B cell (primary cell): ENCODE measurements at places on chromosomes 16 and 17.

DNA sequence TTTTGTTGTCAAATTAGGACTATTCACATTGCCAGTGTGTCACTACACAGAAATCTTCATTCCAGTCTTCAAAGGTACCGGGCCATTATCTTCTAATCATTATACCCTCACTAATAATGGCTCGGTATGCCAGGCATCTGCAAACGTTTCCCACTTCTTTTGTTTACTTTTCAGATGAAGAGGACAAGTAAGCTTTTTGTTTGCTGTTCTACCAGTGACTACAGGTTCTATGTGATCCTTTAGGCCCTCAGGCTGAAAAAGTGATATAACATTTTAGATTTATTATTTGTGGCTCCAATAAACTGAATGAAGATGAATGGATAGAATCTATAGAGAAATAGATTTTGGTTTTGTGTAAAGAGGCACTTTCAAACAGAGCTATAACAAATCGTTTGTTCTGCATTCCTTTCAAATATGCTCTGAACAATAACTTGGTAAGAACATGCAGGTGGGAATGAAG, 403 bp upstream of the KRTAP3-1 start:
- no peak for DNase-seq
- H3K36me3 ChIP-seq: no peaks in the 10 kb centered on the region
- no peak overlapping the region for H3K4me3 ChIP-seq
- no peak overlapping the region for H3K27ac ChIP-seq
- no peaks in the 10 kb centered on the region for H3K27me3 ChIP-seq

- H3K27me3 ChIP-seq: peaks cover 24% of the 10 kb centered on the region
- H3K4me1 ChIP-seq: peaks cover 28% of the 10 kb centered on the region
- H3K4me3 ChIP-seq: no peak overlapping the region
- no peak overlapping the region for H3K27ac ChIP-seq
- no peaks in the 10 kb centered on the region for H3K36me3 ChIP-seq
- DNase-seq: no peak
Measured at GRCh38 chr17:81340607-81341515, 45.8 kb upstream of the SLC38A10 start.

DNA sequence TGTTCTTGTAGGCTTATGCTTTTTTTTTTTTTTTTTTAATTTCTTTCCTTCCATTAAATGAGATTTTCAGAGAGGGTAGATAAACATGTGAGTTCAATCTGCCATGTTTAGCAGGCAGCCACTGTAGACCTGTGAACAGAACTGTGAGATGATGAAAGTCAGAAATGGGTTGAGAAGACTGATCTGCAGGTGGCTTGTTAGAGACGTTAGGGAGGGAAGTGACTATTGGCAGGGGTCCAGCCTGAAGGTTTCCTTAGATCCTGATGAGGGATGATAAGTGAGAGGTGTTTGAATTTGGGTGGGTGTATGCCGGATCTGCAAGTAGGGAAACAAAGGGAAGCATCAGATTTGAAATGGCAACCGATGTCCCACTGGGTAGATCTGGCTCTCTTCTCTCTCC, 157.8 kb downstream of the HS3ST3B1 start:
- no peak for DNase-seq
- H3K27ac ChIP-seq: no peak overlapping the region
- no peaks in the 10 kb centered on the region for H3K4me1 ChIP-seq
- H3K27me3 ChIP-seq: no peaks in the 10 kb centered on the region
- no peaks in the 10 kb centered on the region for H3K36me3 ChIP-seq

DNA sequence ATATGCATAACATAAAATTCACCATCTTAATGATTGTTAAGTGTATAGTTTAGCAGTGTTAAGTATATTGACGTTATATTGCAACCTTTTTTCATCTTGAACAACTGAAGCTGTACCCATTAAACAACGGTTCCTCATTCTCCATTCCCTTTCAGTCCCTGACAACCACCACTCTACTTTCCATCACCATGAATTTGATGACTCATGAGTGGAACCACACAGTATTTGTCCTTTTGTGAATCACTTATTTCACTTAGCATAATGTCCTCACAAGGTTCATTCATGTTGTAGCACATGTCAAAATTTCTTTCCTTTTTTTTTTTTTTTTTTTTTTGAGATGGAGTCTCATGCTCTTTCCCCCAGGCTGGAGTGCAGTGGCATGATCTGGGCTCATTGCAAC, 46.0 kb downstream of the HOXB1 start:
- DNase-seq: no peak
- no peaks in the 10 kb centered on the region for H3K36me3 ChIP-seq
- H3K4me1 ChIP-seq: peaks cover 11% of the 10 kb centered on the region
- H3K27ac ChIP-seq: no peak overlapping the region

DNA sequence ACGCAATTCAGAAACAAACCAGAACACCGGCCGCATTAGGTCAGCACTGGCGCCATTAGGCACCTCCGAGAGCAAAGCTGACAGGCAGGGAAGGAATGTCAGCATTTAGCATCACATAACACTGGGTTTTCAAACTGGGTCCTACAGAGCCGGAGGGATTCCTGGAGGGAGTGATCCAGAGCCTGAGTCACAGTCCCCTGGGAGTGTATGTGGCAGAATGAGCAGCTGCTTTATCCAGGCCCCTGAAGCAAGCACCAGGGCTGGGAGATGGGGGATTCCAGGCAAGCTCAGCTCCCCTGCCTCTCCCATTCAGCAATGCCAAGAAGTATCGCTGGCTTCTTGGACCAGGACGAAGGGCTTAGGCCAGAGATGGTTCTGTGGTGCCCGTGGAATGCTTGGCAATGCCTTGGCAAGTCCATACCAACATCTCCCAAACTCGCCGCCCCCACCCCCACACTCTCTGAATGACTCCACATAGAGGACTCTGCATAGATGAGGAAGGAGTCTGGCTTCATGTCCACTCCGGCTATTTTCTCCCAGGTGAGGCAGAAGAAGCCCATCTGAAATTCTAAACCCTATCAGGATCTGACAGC, 20.4 kb downstream of the GAS7 start:
- no peak overlapping the region for H3K27ac ChIP-seq
- DNase-seq: no peak
- H3K4me1 ChIP-seq: peaks cover 7% of the 10 kb centered on the region

DNA sequence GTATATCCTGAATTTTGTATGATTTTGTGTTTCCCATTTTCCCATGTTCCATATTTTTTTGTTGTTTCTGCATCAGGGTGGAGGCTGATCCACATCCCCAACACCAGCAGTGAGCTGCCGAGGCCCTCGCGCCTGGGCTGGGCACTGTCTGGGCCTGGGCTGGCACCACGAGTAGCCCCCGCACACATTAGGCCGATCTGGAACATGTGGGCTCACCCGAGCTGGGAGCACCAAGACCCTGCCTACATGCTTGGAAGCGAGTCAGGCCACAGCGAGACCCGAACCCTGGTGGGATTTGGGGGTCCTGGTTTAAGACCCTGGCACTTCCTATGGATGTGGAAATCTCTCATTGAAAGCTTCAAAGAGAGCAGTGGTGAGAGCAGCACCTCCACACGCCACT, 8.5 kb downstream of the KCTD5 start:
- no peak overlapping the region for H3K4me3 ChIP-seq
- peaks cover 2% of the 10 kb centered on the region for H3K36me3 ChIP-seq
- DNase-seq: no peak
- no peak overlapping the region for H3K27ac ChIP-seq
- H3K27me3 ChIP-seq: no peaks in the 10 kb centered on the region

GRCh38 chr16:24980077-24980793, 34.9 kb downstream of the ARHGAP17 start:
- H3K4me1 ChIP-seq: peaks cover 86% of the 10 kb centered on the region
- H3K36me3 ChIP-seq: peaks cover 35% of the 10 kb centered on the region

- no peaks in the 10 kb centered on the region for H3K27me3 ChIP-seq
- no peak overlapping the region for H3K4me3 ChIP-seq
- no peak overlapping the region for H3K27ac ChIP-seq
- no peak for DNase-seq
Measured at GRCh38 chr17:55811536-55811935, 60.7 kb downstream of the PCTP start.

DNA sequence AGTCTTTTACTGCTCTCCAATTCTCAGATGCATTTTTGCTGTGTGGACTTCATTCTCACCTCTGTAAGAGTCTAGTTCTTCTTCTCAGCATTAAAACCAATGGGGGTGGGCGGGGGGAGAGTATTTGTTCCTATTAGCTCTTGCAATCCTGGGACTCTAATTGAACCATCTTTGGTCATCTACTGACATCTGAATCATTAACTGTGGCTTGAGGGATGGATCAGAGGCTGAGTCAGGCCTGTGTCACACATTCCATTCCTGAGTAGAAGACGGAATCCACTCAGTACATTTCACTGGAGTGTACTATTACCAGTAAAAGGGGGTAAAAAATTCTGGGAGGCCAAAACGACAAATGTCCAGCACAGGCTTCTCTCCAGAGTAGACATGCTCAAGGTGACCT, 12.8 kb upstream of the ZNF23 start:
- no peaks in the 10 kb centered on the region for H3K4me1 ChIP-seq
- H3K4me3 ChIP-seq: no peak overlapping the region
- H3K36me3 ChIP-seq: peaks cover 33% of the 10 kb centered on the region
- no peaks in the 10 kb centered on the region for H3K27me3 ChIP-seq
- no peak for DNase-seq

DNA sequence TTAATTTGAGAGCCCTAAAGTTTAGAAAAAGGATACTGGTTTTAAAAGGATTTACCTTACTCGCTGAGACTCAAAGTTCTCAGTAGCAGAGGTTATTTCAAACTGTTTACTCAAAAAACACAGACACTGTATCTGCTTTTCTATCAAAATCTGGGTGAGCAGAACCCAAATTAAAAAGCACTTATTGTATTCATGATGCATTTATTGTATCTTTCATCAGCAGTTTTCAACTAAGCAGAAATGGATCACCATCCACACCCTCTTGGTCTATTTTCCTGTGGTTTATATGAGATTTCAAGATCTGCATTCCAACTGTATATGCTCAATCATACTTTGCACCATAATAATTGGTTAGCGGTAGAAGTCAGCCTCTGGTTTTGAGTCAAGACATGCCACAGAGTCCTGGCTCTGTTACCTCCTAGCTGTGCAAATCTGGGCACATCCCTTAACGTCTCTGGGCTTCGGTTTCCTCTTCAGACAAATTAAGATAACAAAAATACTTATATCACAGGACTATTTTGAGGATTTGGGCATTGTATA, 109.5 kb downstream of the ASIC2 start:
- H3K36me3 ChIP-seq: no peaks in the 10 kb centered on the region
- H3K4me1 ChIP-seq: no peaks in the 10 kb centered on the region
- peaks cover 11% of the 10 kb centered on the region for H3K27me3 ChIP-seq
- no peak overlapping the region for H3K27ac ChIP-seq
- H3K4me3 ChIP-seq: no peak overlapping the region

DNA sequence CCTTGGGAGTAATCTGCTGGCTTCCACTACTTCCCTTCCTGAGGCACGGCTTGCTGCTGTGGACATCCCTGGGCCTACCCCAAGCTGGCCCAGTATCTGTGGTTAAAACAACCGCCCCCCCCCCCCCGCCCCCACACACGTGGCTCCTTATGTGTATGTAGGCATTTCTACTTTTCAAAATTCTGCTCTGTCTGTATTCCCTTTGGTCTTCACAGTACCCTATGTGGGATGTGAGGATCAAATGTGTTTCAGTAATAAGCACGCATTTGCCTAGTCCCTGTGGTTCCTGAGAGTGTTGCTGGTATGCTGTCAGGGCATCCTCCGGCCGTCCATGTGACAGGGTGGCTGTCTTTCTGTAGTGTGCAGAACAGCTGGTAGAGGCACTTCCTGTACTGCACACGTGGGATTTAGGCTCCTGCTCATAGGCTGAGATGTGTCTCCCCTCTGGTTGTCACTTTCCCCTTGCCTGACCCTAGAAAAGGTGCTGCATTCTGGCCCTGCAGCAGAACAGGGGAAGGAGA, 2.2 kb downstream of the NT5M start:
- H3K4me1 ChIP-seq: peaks cover 40% of the 10 kb centered on the region
- H3K27me3 ChIP-seq: no peaks in the 10 kb centered on the region
- peak; percentile 71 for DNase-seq
- no peak overlapping the region for H3K4me3 ChIP-seq
- no peak overlapping the region for H3K27ac ChIP-seq

- H3K4me3 ChIP-seq: no peak overlapping the region
- no peaks in the 10 kb centered on the region for H3K4me1 ChIP-seq
- no peaks in the 10 kb centered on the region for H3K27me3 ChIP-seq
Measured at GRCh38 chr17:62778990-62779681, 29.0 kb downstream of the MARCHF10 start.

GRCh38 chr16:15597822-15598647, 44.9 kb downstream of the MARF1 start:
- H3K36me3 ChIP-seq: peaks cover 4% of the 10 kb centered on the region
- no peaks in the 10 kb centered on the region for H3K27me3 ChIP-seq
- DNase-seq: no peak
- H3K27ac ChIP-seq: no peak overlapping the region

GRCh38 chr17:10088444-10088843, 110.0 kb downstream of the GAS7 start:
- no peak overlapping the region for H3K4me3 ChIP-seq
- H3K4me1 ChIP-seq: peaks cover 23% of the 10 kb centered on the region
- no peak overlapping the region for H3K27ac ChIP-seq

DNA sequence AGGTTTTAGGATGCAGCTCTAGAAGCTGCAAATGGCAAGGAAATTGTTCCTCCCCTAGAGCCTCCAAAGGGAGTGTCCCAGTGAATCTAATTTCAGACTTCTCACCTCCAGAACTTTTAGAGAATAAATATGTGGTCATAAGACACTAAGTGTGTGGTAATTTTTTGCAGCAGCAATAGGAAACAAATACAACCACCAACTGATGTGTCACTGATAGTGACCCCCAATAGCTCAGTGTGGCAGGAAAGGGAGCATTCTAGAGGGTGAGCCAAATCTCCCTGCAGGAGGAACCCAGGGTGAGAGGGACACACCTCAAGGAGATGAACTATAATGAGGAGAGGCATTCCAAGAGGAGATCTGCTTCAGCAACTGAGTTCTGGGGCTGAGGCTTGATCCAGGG, 4.1 kb downstream of the CCL4L2 start:
- DNase-seq: no peak
- no peak overlapping the region for H3K4me3 ChIP-seq
- H3K36me3 ChIP-seq: no peaks in the 10 kb centered on the region
- H3K4me1 ChIP-seq: peaks cover 24% of the 10 kb centered on the region

DNA sequence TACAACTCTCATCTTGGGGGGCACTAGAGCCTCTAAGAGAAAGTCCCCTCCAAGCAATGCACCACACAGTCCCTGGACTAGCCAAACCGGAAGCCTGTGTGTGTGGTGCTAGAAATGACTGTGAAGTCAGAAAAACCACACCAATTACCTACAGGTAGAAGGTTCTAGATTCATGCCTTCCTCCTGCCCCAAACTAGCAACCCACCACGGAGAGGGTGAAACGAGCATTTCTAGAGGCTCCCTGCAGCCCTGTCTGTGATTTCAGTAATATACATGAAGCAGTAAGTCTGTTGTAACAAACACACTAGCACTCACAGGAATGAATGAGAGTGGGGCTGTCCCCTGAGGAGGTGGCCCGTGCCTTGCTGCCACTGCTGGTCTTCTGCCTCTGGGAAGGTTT, 13.6 kb downstream of the ZFHX3 start:
- H3K36me3 ChIP-seq: no peaks in the 10 kb centered on the region
- H3K27me3 ChIP-seq: no peaks in the 10 kb centered on the region
- DNase-seq: no peak
- H3K4me3 ChIP-seq: no peak overlapping the region
